Stimulated activated CD4-positive, alpha-beta T cell treated with anti-CD3 and anti-CD28 coated beads, Interleukin-12 subunit alpha, Interleukin-12 subunit beta, amount 100 ng/mL, for 24 hours (primary cell): ENCODE measurements at places on chromosomes 2 and 18.

- no peak for DNase-seq
Observed at GRCh38 chr18:1846640-1847039, 724.7 kb downstream of the METTL4 start.

GRCh38 chr2:217851191-217852020 is 151.4 kb downstream of the TNS1 start:
- no peak for DNase-seq

DNA sequence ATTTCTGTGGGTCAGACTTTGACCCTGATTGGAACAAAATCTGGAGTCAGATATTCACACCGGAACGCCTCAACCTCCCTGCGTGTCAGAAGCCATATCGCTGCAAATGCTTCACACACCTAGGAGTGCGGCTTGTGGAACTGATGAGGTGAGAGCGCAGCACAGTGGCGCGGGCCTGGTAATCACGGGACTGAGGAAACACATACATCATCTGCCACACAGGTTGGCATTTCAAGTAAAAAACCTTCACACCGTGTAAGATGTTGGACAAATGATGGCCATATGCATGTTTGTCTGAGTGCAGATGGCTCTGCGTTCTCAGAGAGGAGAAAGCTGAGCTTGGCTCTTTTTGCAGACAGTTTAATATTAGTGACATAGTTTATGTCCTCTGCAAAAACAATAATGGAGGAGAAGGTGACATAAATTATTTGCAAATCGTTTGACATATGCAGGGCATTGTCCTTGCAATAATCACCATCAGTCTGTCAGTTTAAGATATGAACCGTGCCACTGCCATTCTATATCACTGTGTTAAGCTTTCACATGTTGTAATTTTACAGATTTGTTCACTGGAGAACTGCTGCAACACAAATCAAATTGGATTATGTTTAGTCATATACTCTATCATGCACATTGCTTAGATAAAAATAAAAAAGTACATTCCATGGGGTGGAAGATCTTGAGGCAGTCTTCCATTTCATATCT is 101.4 kb downstream of the MTX2 start:
- no peak for DNase-seq

DNA sequence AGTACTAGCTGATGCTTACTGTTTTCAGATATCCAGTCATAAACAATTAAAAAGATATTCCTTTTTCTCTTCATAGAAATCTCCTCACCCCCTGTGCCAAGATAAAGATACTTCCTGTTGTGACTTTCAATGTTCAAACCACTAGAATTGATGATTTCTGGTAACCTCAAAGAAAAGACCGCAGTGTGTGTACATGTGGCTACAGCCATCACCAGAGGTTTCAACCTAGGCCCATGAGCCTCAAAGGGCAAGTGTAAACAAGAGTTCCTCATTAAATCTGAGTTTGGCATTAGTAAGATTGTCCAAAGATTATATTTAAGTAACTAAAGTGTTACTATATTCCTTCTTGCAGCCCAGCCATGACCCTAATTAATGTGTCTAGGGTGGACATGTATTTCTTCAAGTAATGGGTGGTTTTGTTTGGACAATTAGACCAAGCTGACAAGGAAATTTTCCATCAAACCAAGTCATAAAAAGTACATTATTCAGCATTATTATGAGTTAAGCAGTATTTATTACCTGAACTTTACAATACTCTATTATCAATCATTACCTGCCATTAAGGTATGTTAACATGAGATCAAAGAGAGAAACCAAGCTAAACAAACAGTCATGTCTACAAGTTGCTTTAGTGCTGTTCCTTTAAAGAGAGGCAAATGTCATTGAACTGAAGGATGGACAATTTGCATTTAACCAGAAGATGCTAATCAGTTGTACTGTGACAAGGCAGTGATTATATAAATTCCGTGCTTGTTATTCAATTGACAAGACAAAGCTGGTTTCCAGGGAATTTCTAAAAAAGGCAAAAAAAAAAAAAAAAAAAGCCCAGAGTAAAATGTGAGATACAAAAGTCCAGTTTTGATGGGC is 382.7 kb downstream of the LNPK start:
- no peak for DNase-seq

DNA sequence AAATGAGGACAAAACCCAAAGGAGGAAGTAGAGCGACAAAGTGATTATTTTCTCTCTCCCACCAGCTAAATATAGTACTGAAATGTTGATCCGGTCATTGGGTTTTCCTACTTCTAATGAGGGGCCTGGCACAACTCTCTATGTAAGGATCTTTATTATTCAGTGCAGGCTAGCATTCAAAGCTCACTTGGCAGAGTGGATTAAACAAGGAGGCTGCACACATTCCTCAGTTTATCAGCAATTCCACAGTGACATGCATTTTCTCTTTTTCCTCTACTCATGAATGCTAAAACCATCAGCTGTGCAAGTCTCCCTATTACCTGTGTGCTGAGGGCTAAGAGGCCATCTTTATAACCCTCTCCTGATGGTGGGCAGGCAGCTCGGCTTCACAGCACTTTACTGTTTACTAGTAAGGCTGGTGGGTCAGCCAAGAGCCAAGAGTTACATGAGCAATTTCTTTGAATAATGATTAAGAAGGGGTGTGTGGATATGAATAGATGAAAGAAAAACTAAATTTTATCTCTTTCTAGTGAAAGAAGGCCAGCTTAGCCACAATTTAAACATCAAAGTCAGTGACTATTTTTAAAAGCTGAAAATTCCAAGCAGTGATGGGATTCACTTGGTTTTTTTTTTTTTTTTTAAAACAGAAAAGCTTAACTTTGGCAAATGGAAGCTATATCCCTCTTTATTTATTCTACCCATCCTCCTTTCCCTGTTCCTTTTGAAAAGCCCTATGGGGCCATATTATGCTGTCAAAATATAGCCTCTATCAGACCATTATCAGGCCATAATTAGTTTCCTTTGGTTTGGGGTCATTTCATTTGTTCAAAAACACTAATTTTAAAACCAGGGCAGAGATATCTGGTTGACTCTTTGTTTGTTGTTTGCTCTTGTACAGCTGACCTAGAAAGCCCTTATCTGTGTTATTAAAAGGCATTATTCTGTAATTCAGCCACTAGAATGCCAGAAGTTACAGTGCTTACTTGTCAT is 111.0 kb downstream of the RBM43 start:
- DNase-seq = no peak

DNA sequence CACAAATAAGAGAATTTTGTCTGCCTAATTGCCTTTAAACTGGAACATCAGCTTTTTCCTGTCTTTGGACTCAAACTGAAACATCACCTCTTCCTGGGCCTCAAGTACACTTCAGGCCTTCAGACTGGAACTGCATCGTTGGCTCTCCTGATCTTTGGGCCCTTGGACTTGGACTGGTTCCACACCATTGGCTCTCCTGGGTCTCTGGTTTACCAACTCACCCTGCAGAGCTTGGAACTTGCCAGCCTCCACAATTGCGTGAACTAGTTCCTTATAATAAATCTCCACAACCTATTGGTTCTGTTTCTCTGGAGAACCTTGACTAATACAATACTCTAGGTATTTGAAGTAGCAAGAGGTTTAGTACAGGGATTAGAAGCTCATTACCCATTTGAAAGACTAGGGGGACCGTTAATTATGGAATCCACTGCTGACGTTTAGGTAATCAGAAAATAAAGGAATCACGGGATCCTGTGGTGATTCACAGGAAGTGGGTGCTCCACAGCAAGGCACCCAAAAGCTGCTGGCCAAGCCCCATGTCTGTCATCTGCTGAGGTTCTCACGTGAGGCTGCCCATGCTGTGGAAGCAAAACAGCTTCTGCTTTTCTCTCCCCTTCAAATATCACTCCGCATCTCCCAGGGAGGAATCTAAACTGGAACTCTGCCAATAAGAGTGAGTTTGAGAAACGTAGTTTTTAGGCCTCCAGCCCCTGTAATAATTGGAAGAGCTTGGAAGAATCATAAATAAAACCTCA is 20.0 kb upstream of the SGPP2 start:
- no peak for DNase-seq

DNA sequence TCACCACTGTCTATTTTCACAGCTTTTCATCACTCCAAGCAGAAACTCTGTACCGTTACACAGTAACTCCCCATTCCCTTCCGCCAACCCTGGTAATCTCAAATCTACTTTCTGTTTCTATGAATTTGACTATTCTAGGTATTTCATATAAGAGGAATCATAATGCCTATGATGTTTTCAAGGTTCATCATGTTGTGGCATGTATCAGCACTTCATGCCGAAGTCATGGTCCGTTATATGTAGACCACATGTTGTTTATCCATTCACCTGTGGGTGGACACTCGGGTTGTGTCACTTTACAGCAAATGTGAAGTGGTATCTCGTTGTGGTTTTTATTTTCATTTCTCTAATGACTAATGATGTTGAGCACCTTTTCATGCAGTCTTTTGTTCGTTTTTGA is 21.6 kb downstream of the CPSF3 start:
- no peak for DNase-seq
